ENCODE measurements at places on chromosomes 6 and 20.

DNA sequence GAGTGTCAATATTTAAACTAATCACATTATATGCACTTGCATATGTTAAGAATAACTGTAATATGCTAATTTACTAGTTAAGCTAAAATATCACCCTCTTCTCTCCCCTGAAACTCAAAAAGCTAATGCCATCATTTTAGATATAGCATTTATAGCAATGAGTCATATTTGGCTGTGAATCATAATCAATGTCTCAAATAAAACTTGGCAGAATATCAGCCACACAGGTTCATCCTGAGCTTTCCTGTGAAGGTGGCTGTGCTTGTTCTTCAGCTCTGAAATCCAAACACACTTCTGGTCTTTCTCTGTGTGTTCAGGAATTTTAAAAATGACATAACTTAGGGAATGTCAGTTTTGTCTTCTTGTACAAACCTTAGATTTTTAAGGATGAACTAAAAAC is 12.8 kb upstream of the PNRC1 start:
- H3K4me1 ChIP-seq: peaks cover 12% of the 10 kb centered on the region
- peak; percentile 75 for DNase-seq
- H3K36me3 ChIP-seq: no peaks in the 10 kb centered on the region
- H3K4me3 ChIP-seq: no peak overlapping the region

- no peaks in the 10 kb centered on the region for H3K27me3 ChIP-seq
- DNase-seq: peak; percentile 0
- no peak overlapping the region for H3K4me3 ChIP-seq
- peaks cover 11% of the 10 kb centered on the region for H3K36me3 ChIP-seq
- H3K4me1 ChIP-seq: peaks cover 18% of the 10 kb centered on the region
Observed at GRCh38 chr6:110137924-110138887, 41.3 kb downstream of the WASF1 start.

- DNase-seq: no peak
- no peaks in the 10 kb centered on the region for H3K27me3 ChIP-seq
- no peak overlapping the region for H3K4me3 ChIP-seq
Observed at GRCh38 chr20:38278763-38279162, 18.2 kb upstream of the KIAA1755 start.

- no peak overlapping the region for H3K4me3 ChIP-seq
- DNase-seq: peak; percentile 50
- H3K4me1 ChIP-seq: peaks cover 8% of the 10 kb centered on the region
- no peak overlapping the region for H3K27ac ChIP-seq
- no peaks in the 10 kb centered on the region for H3K36me3 ChIP-seq
- no peaks in the 10 kb centered on the region for H3K27me3 ChIP-seq
Observed at GRCh38 chr20:48626226-48626937, 201.4 kb downstream of the PREX1 start.

- H3K4me1 ChIP-seq: peaks cover 25% of the 10 kb centered on the region
- H3K27ac ChIP-seq: peak overlapping the region; percentile 98
- H3K4me3 ChIP-seq: peak overlapping the region; percentile 97
- peak; percentile 30 for DNase-seq
- H3K27me3 ChIP-seq: no peaks in the 10 kb centered on the region
Observed at GRCh38 chr6:85677234-85677956, 34.7 kb upstream of the SYNCRIP start.

DNA sequence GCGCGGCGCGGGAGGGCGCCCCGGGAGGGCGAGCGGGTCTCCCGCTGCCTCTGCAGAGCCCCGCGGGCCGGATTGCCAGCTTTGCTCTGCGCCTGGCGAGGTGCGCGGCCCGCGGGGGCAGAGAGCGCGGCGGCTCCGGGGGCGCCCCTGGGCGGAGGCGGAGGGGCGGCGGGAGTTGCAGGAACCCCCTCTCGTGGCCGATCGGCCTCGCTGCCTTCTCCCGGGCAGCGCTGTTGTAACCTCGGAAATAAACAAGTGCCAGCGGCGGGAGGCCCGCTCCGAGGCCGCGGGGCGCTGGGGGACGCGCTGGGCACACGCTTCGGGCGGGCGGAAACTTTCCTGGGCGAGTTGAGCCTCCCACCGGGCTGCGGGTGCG is 1.2 kb downstream of the CDH4 start:
- peaks cover 16% of the 10 kb centered on the region for H3K4me1 ChIP-seq
- no peak overlapping the region for H3K27ac ChIP-seq
- peak; percentile 41 for DNase-seq
- peak overlapping the region; percentile 68 for H3K4me3 ChIP-seq
- H3K27me3 ChIP-seq: peaks cover 7% of the 10 kb centered on the region

DNA sequence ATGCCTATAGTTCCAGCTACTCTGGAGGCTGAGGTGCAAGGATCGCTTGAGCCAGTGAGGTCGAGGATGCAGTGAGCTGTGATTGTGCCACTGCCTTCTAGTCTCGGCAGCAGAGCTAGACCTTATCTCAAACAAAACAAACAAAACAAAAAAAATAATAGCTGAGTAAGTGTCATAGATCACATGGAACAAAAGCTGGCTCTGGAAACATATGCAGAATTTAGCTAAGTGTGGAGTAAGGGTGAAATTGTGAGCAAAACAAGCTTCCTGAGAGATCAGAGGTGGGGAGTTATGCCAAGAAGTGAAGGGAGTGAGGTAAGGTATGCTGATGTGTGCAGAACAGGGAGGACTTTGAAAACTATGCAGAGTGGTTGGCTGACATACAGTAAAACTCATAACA is 18.7 kb downstream of the SGK1 start:
- H3K27ac ChIP-seq: no peak overlapping the region
- peaks cover 13% of the 10 kb centered on the region for H3K4me1 ChIP-seq
- peak; percentile 8 for DNase-seq

GRCh38 chr20:35150846-35151579 is 3.9 kb upstream of the EDEM2 start:
- H3K4me3 ChIP-seq: no peak overlapping the region
- H3K27ac ChIP-seq: no peak overlapping the region
- no peaks in the 10 kb centered on the region for H3K27me3 ChIP-seq
- H3K4me1 ChIP-seq: peaks cover 4% of the 10 kb centered on the region

DNA sequence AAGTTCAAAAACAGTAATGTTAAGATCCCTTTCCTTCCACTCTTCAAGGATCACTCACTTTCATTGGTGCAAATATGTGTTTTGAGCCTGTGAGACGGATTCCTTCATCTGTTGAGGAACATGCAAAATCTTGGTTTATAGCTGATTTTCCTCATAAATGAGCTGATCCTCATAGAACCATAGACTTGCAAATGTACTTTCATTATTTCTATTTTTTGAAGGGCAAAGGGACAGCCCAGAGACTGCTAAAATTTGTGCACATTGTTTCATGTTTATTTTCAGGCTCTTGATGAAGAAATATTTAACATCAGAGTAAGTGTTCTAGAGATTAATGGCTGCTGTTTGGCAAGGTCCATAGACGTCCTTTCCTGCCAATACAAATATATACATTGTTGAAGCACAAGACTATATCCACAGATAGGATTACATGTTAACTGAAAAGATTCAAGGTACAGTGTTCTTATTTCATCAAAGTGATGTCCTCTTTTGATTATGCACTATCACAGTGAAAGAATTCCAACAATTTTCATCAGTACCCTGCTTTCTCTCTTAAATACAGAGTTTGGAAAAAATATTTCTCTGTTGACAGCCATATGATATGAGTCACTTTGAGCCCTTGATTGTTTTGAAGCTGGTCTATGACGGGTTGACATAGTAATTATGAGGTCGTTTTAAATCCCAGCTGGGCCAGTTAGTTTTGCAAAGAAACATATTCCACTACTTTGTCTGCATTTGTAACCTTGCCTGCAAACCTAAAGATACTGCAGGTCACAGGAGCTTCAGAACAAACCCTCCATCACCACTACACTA is 95.7 kb downstream of the FILIP1 start:
- peaks cover 12% of the 10 kb centered on the region for H3K27me3 ChIP-seq
- H3K4me3 ChIP-seq: no peak overlapping the region
- no peak overlapping the region for H3K27ac ChIP-seq
- peaks cover 8% of the 10 kb centered on the region for H3K4me1 ChIP-seq
- H3K36me3 ChIP-seq: no peaks in the 10 kb centered on the region
- peak; percentile 19 for DNase-seq

- peaks cover 31% of the 10 kb centered on the region for H3K4me1 ChIP-seq
- H3K27ac ChIP-seq: no peak overlapping the region
- peak; percentile 32 for DNase-seq
Observed at GRCh38 chr20:23226612-23227265, 123.9 kb upstream of the NXT1 start.

DNA sequence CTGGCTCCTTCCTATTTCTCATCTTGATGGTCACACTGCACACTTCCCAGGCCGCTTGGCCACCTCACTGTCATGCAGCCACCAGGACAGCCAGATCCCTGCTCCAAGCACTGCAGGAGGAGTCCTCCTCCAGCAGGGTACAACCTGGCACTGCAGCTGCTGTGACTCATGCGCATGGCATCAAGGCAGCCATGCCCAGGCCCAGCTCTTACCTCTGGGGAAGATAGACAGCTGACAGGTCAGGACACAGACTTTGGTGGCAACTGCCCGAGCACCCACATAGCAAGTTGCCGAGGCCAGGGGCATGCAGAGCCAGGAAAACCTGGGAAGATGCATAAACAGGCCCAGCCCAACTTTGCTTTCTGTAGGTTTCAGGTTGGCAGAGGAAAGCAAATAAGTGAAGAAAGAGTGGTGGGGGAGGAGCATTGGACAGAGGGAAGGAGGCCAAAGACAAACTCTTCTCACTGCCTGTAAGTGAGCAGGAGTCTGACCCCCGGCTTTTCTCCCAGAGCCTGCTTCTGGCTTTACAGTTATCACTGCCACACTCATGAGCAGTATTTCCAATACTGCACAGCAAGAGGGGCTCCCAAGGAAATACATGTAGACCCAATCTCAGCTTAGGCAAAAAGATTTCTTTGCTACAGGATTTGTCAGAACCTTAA is 38.8 kb downstream of the SLC22A3 start:
- H3K36me3 ChIP-seq: no peaks in the 10 kb centered on the region
- peaks cover 58% of the 10 kb centered on the region for H3K4me1 ChIP-seq
- peak; percentile 95 for DNase-seq
- H3K27ac ChIP-seq: peak overlapping the region; percentile 73

GRCh38 chr6:52435345-52435744 is 15.2 kb downstream of the EFHC1 start:
- DNase-seq: no peak
- peaks cover 18% of the 10 kb centered on the region for H3K36me3 ChIP-seq
- no peak overlapping the region for H3K4me3 ChIP-seq
- no peak overlapping the region for H3K27ac ChIP-seq

GRCh38 chr6:1792989-1793388 is 183.3 kb downstream of the FOXC1 start:
- H3K27ac ChIP-seq: no peak overlapping the region
- H3K36me3 ChIP-seq: no peaks in the 10 kb centered on the region
- peak; percentile 62 for DNase-seq
- no peak overlapping the region for H3K4me3 ChIP-seq
- peaks cover 3% of the 10 kb centered on the region for H3K4me1 ChIP-seq

DNA sequence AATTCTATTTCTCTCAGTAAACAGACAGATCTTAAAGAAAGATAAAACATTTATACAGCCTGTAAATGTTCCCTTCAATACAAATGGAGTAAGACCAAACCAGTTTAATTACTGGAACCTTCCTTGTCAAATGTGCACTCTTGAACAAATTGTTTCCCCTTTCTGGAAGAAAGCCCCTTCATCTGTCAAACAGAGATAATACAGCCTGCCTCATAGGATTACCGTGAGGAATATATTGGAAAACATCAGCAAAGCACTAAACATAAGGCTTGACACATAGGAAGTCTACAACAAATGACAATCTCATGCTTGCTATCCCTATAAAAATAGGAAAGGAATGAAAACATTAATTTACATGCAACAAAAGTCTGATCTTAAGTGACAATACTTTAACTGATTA is 173.8 kb downstream of the PTPRK start:
- no peaks in the 10 kb centered on the region for H3K27me3 ChIP-seq
- H3K36me3 ChIP-seq: peaks cover 4% of the 10 kb centered on the region
- peaks cover 13% of the 10 kb centered on the region for H3K4me1 ChIP-seq
- no peak overlapping the region for H3K4me3 ChIP-seq

- no peak overlapping the region for H3K27ac ChIP-seq
- DNase-seq: no peak
- H3K4me3 ChIP-seq: no peak overlapping the region
Observed at GRCh38 chr20:9099372-9099771, 30.5 kb downstream of the PLCB4 start.

DNA sequence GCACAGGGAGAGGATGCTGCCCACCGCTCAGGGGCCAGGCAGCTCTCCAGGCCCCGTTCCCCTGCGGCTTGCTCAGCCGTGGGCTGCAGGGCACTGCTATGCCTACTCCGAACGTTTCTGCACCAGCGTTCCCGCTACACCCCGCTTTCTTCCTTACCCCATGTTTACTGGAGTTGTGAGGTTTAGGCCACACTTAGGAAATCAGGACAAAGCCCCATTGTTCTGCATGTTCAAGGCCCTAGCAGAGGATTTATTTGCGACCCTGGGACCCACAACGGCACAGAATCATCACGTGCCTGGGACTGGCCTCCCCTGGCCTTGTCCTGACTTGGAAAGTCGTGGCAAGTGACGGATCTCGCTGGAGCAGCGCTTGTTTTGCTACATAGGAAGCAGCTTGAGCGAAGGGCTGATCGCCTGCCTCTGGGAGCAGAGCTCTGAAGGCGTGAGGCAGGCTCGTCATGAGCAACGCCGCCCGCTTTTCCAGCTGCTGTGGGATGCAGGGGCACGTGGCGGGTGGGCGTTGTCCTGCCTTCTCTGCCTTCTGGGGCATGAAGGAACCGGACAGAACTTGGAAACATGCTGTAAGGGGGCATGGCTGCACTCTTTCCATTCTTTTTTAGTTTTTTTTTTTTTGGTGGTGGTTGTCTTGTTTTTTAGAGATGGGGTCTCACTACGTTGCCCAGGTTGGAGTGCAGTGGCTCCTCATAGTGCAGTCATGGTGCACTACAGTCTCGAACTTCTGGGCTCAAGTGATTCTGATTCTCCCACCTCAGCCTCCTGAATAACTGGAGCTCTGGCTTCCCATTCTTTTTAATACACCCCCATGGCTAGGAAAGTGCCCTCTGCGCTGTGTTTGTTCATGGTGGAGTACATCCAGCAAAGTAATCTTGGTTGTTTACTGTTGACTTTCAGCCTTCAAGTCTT is 14.6 kb upstream of the TMEM181 start:
- H3K4me1 ChIP-seq: peaks cover 5% of the 10 kb centered on the region
- peaks cover 6% of the 10 kb centered on the region for H3K36me3 ChIP-seq
- no peak overlapping the region for H3K27ac ChIP-seq
- no peak overlapping the region for H3K4me3 ChIP-seq
- no peak for DNase-seq
- H3K27me3 ChIP-seq: no peaks in the 10 kb centered on the region

DNA sequence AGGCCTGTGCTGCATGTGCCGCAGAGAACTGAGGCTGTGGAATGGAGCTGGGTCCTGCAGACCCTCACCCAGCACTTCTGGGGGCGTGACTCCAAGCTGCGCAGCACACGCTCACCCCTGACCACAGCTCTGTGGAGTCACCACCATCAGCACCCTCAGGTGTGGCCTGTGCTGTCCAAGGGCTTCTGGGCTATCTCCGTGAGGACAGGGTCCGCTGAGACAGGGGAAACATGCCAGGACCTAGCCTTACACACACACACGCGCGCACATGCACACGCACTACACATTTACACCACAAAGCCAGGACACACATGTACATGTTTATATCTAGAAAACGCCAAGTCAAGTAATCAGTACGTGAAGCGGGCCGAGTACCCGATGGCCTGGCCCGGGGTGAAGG is 26.8 kb upstream of the TCFL5 start:
- no peaks in the 10 kb centered on the region for H3K4me1 ChIP-seq
- no peak overlapping the region for H3K27ac ChIP-seq
- H3K36me3 ChIP-seq: peaks cover 73% of the 10 kb centered on the region
- DNase-seq: no peak
